CD4-positive, CD25-positive, alpha-beta regulatory T cell (primary cell): ENCODE measurements at places on chromosomes 7 and 10. TPM values are rescaled to one million over a fixed set of nuclear protein-coding genes. Genes with fewer than 3 reads are reported as not detected.

GRCh38 chr7:91196058-91196457 is 68.2 kb upstream of the FZD1 start:
- DNase-seq, result no peak

DNA sequence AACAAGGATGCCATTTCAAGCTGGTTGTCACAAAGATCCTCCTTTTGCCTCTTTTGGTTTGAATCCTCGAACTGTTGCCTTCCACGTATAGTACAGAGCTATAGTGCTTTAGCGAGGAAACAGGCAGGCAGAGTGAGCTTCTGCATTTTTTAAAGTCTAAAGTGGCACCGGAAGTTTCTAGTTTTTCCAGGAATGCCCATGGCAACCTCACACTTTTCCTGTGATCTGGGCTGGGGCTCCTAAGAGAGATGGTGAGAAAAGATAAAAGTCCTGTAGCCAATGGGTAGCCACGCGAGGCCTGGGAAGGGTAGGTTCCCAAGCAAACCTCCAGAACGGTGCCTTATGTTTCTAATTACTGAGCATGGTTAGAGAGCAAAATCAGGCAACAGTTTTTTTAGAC is 76.7 kb downstream of the CALD1 start:
- DNase-seq, result peak; percentile 53

DNA sequence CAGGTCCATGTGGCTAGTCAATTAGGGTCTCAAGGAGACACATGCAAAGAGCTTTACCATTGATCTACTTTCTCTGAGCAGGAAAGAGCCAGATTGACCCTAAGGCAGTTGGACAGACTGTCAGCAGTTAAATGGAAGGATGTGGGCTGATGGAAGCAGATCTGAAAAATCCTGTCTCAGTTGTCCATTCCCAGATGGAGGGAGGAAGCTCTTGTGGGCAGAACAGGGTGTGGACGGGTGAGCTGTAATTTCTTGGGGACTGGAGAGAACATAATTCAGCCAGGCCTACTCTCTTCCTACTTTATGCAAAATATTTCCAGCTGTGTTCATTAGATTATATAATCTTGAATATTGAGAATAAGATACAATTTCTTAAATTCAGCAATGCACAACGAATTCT is 163.6 kb downstream of the GNAT3 start:
- DNase-seq, result no peak

DNA sequence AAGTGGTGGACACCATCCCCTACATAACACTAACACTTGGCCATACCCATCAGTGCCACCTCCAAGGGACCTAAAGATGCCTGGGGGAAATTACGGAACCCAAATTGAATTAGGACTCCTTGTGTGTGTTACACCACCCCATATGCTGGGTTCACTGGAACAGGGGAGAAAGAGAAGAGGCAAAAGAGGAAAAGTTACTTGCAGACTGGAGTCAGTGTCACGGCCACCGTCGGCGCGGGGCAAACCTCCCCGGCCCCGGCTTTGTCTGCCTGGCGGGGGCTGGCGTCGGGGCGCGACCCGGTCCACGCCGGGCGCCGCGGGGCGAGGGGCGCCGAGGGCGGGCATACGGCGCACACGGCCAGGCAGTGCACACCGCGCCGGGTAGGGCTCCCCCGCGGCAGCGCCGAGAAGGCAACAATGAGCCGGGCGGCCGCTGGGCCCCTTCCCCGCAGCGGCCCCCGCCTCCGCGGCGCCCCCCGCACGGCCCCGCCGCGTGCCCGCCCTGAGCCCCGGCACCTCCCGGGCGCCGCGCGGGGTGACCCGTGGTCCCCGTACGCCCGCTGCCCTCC is 171.1 kb downstream of the FAM107B start:
- DNase-seq, result no peak

GRCh38 chr7:2023877-2024566 is 208.7 kb downstream of the MAD1L1 start:
- DNase-seq, result no peak

GRCh38 chr10:58140691-58141347 is 126.9 kb downstream of the IPMK start:
- no peak for DNase-seq

- DNase-seq, result no peak
These were observed 96.2 kb upstream of the MEOX2 start for GRCh38 chr7:15782656-15783055.

DNA sequence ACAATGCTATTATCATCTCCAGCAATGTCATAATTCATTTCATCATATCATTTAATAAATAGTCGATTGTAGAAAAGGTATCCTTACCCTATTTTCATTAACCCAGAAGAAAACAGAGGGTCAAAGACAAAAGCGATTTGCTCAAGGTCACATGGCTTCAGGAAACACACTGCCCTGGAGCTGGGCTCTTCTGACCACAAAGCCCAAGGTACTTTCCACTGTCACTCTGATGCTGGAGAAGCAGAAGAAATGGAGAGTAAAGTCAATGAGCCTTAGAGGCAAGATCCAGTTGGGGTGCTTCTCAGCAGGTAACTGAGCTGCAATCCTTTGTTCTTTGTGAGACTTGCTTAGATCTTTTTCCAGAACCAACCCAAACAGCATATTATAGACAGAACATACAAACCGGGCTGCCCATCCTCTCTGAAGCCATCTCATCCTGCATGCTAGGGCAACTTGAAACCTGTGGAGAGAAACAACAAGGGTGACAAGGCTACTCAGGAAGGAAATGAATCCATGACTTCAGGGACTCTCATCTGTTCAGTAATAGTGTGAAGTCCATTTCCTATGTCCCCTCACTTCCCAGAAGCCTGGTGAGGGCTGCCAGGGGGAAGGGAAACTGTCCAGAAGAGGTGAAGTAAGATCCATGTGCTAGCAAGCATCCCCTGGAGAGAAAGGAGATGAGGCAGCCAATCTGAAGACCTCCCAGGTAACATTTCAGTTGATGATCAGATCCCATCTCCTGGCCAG is 148.6 kb upstream of the SVIL start:
- no peak for DNase-seq

- DNase-seq, result peak; percentile 70
These were observed 826 bp downstream of the CHPF2 start for GRCh38 chr7:151232917-151233701.

DNA sequence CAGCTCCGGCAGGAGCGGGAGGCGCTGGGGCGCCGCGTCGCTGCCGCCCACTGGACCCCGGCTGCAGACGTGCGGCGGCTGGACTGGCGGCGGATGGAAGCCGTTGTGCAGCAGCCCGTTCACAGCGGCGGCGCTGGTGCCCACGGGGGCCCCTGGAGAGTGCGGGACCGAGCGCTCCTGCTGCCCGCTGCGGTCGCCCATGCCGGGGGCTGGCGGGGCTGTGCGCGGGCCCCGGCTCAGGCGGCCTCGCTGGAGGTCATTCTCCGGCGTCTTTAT is 413 bp downstream of the PANK1 start:
- DNase-seq, result no peak

GRCh38 chr7:12032146-12032545 is 178.9 kb upstream of the TMEM106B start:
- DNase-seq, result no peak

- peak; percentile 52 for DNase-seq
These were observed at the start of gene KCNIP2 for GRCh38 chr10:101843032-101844021. TSS of gene KCNIP2 (minus strand) at chr10:101843800. CDS start at chr10:101843568, 232 bp downstream.

GRCh38 chr7:112366886-112367285 is 83.4 kb upstream of the IFRD1 start:
- no peak for DNase-seq

- DNase-seq, result no peak
These were observed 220.3 kb downstream of the RPS24 start for GRCh38 chr10:78254013-78254412.

DNA sequence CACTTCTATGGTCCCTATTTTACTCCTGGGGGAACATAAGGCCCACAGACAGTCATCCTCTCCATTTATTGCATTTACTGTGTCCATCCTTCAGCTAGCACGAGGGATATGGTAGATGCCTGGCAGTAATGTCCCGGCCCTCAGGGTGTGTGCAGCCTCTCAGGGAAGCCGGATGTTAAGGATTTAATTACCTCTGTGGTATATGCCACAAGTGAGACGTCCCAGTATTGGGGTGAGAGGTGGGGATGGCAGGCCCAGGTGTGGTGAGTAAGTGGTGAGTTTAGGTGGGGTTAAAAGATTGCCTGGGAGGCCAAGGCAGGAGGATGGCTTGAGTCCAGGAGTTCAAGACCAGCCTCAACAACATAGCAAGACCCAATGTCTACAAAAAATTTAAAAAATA is 144.9 kb downstream of the SH3PXD2A start:
- DNase-seq, result no peak

DNA sequence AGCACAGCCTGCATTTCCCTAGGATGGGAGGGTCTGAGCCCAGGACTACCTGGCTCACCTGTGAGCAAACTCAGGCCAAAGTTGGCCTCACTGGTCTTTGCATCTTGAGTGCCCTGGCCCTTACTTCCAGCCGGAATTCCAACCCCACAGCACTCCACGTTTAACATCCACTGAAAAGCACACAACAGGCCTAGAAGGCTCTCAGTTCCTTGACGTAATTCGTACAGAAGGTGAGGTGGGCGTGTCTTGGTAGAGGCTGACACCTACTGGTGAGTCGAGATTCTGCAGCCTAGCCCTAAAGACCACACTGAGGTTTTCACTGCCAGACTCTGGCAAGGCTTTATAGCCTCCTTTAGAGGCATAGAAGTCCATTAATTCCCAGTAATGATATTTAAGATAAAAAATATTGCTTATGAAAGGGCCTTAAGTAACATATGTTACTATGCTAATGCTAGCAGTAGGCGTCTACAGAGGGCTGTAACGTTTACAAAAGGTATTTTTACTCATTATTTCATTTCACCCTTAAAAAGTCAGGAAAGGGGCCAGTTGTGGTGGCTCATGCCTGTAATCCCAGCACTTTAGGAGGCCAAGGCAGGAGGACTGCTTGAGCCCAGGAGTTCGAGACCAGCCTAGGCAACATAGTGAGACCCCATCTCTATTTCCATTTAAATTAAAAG is 95.8 kb downstream of the HIP1 start:
- peak; percentile 76 for DNase-seq

DNA sequence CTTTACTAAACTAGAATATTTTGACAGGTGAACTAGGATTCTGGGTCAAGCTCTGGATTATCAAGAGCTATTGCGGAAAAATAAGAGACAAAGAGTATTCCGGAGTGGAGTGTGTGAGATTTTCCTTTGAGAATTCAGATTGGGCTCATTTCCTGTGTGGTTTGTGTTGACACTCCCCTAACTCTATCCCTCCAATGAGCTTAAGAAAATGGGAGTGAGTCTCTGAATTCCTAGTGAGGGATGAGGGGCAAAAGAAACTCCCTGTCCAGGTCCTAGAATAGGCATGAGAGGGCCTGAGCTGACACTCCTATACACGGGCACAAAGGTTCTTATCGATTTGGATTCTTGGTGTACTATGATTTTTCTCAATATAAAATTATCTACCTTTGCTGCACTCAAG is 10.2 kb downstream of the KLF14 start:
- DNase-seq, result no peak

DNA sequence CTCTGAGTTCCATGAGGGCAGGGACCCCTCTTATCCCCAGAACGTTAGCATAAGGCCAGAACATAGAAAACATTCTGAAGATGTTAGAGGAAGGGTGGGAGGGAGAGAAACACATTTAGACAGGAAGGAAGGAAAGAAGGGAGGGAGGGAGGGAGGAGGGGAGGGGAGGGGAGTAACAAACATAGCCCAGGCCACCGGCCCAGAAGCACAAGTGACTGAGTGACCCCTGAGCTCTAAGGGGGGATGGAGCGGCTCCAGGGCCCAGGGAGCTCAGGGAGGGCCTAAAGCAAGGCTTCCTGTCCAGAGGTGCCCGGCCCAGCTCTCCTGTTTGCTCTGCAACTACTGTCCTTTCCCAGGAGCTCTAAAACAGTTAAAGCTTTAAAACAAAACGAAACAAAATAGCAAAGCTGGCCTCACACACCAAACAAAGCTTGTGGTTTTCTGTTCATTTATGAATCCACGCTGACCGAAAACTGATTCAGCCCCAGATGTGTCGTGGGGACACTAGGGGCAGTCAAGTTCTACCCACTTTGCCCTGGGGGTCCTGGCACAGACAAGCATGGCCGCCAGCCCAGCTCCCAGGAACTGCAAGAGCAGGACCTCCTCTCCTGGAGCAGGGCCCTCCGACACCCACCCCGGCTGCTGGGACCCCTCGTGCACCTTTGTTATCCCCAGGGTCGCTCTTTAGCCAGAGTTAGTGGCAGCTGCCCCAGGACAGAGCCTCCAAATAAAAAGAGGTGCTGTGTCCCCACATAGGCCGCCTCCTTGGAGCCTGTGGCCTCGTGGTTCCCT is 496.2 kb upstream of the FOXK1 start:
- DNase-seq, result no peak

DNA sequence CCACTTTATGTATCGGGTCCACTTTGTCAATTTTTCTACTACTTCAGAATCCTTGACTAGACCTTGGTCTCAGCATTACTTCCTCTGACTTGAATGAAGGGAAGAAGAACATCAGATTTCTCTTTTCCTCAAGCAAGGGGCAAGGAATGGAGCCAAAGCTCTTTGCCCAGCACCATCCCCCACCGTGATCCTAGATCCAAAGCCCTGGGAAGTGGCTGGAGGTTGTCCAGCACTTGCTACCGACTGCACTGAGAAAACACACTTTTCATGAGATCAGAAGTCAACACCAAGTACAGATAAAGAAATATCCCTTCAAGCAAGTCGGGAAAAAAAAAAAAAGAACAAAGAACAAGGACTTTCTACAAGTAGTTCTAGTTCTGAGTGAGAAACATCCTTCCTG is 102.1 kb upstream of the DDC start:
- no peak for DNase-seq

DNA sequence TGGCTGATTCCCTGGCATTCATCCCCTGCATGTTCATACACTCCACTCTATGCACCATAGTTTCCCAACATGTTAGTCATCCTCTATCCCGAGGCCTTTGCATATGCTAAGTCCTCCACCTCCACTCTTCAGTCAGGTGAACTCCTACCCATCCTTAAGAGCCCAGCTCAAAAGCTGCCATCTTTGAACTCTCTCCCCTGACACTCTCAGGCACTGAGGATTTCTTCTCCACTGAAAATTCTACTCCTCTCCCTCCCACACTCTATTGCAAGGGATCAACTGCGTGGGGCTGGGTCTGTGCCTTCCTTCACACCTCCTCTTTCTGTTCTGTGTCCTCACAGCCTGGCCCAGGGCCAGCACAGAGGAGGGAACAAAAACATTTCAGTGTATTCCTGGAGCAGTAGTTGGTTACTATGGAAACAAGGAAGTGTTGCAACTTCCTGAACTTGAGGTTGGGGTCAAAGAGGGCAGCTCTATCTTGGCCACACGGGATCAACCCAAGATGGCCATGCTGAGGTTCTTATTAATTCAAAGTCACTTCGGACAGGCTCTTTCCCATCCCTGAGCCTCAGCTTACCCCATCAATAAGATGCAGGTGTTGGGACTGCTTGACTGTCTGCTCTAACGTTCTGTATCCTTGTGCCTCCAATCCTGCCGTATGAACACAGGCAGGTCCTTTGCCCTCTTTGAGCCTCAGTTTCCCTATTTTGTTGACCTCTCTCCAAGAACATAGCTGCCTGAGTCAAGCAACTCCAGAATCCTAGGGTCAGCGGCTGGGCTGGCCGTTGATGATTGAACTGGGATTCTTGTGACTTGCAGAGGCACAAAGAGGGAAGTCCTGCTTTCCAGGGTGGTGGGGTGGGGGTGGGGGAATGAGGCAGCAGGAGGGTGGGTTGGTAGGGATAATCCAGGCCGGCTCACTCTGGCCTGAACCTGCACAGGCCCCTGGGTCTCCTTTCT is 15.5 kb downstream of the ZMIZ1 start:
- no peak for DNase-seq

- no peak for DNase-seq
These were observed 552.4 kb upstream of the KCND2 start for GRCh38 chr7:119720541-119720940.

The VWDE gene
- 0.86 TPM for total RNA-seq

The DNAJC12 gene
- total RNA-seq, result not detected

The C7orf57 gene
- not detected for total RNA-seq

The CRYGN gene
- 0.39 TPM for total RNA-seq

The ANKRD26 gene
- total RNA-seq, result 9.6 TPM

The AUTS2 gene
- total RNA-seq, result 32.4 TPM

The EBLN1 gene
- not detected for total RNA-seq

The ALOX5 gene
- 1.2 TPM for total RNA-seq
